ENCODE measurements at places on chromosomes 1 and 21.

DNA sequence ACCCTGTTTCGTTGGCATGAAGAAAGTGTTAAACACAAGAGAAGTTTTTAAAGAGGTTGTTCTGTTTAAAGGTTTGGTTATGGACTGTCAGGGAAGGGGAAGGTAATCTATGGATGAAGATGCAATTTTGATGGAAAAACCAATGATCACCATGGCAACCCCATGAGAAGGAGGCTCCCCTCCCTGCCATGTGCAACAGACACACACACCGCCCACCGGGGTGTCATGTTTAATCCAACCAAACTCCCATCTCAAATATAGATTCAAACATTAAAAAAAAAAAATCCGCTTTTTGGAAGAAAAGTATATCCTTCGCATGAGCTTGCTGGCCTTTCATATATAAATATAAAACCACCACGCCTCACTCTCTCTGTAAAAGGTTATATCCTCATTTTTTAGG lies 80.9 kb upstream of the KRTAP19-8 start:
- DNase-seq: no peak

DNA sequence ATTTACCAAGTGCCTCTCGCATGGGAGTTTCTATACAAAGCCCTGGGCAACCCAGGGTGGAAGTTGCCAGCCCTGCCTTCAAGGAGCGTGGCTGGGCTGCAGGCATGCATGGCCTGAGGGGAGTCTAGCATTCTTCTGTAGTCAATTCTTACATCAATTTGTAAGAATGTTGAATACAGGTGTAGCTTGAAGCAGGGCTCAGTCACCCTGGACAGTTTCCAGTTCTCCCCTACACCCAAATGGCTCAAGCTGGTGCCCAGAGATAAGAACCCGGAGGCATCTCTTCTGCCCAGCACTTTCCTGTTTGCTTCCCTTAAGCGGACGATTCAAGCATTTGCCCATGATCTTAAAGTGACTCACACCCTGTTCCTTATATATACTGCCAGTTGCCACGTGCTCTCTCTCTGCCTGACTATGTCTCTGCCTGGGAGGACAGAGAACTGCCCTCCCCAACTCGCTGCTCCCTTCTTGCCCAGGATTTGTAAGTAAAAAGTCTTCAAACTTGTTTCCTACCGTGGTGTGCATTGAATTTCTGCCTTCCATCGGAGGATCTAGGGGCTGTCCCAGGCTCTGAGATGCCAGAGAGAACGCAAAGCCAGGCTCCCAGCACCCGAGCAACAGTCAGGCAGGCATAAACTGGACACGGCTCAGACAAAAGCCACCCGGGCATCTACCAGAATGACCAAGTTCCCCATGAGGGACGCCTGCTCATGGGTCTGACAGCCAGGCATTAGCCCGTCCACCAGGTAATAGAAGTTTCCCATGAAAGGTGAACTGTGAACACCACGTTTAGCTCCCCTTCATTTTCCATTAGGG lies 50.9 kb upstream of the AJAP1 start:
- no peak for DNase-seq

- DNase-seq: no peak
Observed at GRCh38 chr1:178938101-178938958, 67.5 kb upstream of the ANGPTL1 start.

GRCh38 chr1:54574158-54574778 lies 26.2 kb downstream of the ACOT11 start:
- DNase-seq: no peak
